ENCODE measurements at places on chromosomes 1 and 21. TPM values are rescaled to one million over a fixed set of nuclear protein-coding genes. Genes with fewer than 3 reads are reported as not detected.
A peak's percentile ranks its signal among the peaks of the same experiment; 100 is the strongest.

GRCh38 chr1:75133750-75134646, at the start of gene LHX8:
Gene LHX8, plus strand, starts transcription at chr1:75134388. Its CDS starts 2,227 bp downstream, at chr1:75136615.
- H3K27me3 ChIP-seq = no peaks in the 10 kb centered on the region
- no peaks in the 10 kb centered on the region for H3K4me1 ChIP-seq
- H3K4me3 ChIP-seq = no peak within 1 kb of the TSS
- H3K36me3 ChIP-seq = no peaks in the 10 kb centered on the region
- no peak for DNase-seq

DNA sequence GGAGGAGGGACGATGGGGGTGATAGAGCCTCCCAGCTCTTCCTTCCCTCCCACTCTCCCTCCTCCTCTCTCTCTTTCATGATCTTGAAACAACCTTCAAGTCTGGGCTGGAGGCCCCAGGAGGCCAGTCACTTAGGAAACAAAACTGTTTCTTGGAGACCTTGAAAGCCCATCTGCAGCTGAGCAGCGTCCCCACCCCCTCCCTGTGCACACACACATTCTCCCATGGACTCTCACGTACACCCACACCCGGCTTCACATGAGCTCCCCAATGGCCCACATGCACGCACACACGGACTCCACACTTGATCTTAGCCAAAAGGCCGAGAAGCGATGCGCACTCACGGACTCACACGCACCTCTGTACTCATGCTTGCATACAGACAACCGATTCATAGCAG, 3.2 kb upstream of the ATP1A2 start:
- no peaks in the 10 kb centered on the region for H3K36me3 ChIP-seq
- no peak for DNase-seq
- peaks cover 12% of the 10 kb centered on the region for H3K4me1 ChIP-seq
- no peak overlapping the region for H3K27ac ChIP-seq
- no peak overlapping the region for H3K4me3 ChIP-seq

DNA sequence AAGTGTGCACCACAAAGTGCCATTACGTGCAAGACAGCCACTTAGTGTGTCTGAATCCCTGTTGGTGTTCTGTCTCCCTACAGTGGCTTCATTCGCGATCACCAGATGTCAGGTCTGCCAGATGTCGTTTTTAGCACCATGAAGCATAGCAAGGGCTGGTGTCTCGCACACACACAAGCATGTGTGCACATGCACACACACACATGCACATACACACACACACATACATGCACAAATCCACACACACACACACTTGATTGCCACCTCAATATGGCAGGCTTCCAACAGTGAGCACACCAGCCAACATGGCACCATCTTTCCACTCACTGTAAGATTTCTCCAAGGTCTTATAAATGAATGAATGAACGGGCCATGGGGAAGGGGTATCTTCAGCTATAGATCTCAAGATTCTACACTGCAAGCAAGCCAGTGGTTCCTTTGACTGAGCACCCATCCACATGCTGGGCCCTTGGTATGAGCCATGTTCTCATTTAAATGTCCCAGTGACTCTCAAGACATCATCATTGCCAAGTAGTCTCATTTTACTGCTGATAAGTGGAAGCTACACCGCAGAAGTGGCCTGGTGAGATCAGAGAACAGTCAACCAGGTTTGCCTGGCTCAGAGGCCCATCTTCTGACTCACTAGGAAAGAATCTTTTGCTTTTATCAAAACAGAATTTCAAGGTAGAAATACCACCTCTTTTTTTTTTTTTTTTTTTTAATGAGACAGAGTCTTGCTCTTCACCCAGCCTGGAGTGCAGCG, 84.9 kb downstream of the SIM2 start:
- H3K27ac ChIP-seq = no peak overlapping the region
- no peak overlapping the region for H3K4me3 ChIP-seq
- H3K36me3 ChIP-seq = no peaks in the 10 kb centered on the region
- no peaks in the 10 kb centered on the region for H3K27me3 ChIP-seq
- DNase-seq = peak; percentile 25

GRCh38 chr1:59316497-59317128, 19.7 kb downstream of the FGGY start:
- H3K4me1 ChIP-seq = peaks cover 19% of the 10 kb centered on the region
- no peak overlapping the region for H3K4me3 ChIP-seq
- no peaks in the 10 kb centered on the region for H3K27me3 ChIP-seq

DNA sequence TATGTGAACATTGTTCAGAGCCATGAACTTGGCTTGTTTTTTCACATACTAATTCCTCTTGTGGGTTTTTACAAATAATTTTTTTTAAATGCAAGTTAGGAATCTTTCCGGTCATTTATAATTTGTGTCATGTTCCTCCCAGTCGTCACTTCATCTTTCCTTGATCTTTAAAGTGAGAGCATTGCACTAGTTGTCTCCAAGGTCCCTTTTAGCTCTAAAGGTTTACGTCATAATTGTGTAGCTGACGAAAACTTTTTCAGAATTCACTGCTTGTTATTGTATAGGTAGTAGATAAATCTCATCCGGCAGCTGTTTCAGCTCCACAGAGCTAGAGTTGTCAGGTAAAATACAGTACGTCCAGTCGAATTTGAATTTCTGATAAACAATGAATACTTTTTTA, 33.6 kb downstream of the SOAT1 start:
- no peak for DNase-seq
- no peaks in the 10 kb centered on the region for H3K27me3 ChIP-seq
- H3K4me1 ChIP-seq = peaks cover 9% of the 10 kb centered on the region
- no peak overlapping the region for H3K27ac ChIP-seq

GRCh38 chr1:93235261-93235660, 54.7 kb downstream of the CCDC18 start:
- no peak overlapping the region for H3K4me3 ChIP-seq
- no peak for DNase-seq
- no peaks in the 10 kb centered on the region for H3K4me1 ChIP-seq
- no peaks in the 10 kb centered on the region for H3K27me3 ChIP-seq
- no peak overlapping the region for H3K27ac ChIP-seq

DNA sequence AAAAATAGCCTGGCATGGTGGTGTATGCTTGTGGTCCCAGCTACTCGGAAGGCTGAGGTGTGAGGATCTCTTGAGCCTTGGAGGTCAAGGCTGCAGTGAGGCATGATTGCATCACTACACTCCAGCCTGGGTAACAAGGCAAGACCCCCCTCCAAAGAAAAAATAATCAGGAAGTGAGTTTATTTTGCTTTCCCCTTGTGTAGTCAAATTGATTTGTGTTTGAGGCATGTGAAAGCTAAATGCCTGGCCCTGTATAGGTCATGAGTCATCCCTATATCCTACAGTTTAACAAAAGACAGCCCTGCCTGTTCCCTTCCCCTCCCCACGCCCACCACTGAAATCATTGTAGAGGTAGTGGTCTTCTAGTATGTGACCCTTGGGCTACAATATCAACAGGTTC, 241.4 kb upstream of the JUN start:
- H3K4me3 ChIP-seq = no peak overlapping the region
- H3K27me3 ChIP-seq = no peaks in the 10 kb centered on the region
- no peak overlapping the region for H3K27ac ChIP-seq
- peaks cover 12% of the 10 kb centered on the region for H3K4me1 ChIP-seq
- no peak for DNase-seq
- no peaks in the 10 kb centered on the region for H3K36me3 ChIP-seq

DNA sequence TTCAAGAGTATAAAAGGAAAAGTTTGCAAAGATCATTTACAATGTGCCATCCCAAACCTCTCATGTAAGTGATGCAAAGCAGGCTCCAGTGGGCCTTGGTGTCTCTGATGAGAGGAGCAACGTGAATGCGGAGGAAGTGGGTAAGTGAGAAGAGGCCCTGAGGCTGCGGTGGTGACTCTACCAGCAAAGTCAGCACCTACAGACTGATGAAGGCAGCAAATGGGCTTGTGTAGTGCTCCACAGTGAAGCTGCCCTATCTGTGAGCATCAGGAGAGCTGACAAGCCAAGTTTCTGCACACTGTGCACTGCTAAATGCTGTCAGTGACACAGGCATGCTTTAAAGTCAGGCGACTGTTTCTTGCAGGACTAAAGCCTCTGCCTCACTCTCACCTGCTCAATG, 15.6 kb upstream of the RAP1A start:
- no peak overlapping the region for H3K27ac ChIP-seq
- no peaks in the 10 kb centered on the region for H3K4me1 ChIP-seq
- no peak for DNase-seq
- H3K4me3 ChIP-seq = no peak overlapping the region
- no peaks in the 10 kb centered on the region for H3K27me3 ChIP-seq

GRCh38 chr1:21935891-21936365, 1.2 kb downstream of the HSPG2 start:
- peaks cover 55% of the 10 kb centered on the region for H3K4me1 ChIP-seq
- H3K36me3 ChIP-seq = peaks cover 3% of the 10 kb centered on the region
- DNase-seq = no peak

DNA sequence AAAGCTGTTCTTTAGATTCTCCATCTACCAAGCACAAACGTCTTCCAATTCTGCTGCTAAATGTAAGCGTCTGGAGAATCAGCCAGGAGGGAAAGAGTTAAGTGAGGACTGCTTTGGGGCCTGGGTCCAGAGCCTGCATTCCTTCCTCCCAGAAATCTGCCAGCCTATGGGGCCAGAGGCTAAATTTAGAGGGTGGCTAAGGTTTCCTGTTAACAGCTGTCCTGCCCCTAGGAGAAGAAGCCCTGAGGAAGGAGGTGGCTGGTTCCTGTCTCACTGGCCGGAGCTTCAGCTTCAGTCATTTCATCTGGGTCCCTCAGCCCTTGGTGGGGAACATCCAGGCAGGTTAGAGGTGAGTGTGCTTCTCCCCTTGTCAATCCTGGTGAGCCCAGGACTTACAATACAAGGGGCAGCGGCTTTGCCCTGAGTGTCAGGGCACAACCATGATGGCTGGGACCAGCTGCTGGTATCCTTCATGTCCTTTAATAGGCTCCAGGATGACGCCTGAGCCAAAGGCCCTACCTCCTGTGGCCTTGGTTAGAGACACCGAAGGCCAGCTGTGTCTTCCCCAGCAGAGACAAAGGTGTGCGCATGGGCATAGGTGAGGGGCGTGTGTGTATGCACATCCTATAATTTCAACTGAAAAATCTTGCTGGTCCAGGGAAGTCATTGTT, at the start of gene STYXL2:
Gene STYXL2, plus strand, starts transcription at position 230 of the 671 bp plus-strand sequence. CDS start 775 bp downstream, outside the sequence.
- H3K36me3 ChIP-seq = no peaks in the 10 kb centered on the region
- H3K4me3 ChIP-seq = no peak within 1 kb of the TSS
- no peak for DNase-seq

DNA sequence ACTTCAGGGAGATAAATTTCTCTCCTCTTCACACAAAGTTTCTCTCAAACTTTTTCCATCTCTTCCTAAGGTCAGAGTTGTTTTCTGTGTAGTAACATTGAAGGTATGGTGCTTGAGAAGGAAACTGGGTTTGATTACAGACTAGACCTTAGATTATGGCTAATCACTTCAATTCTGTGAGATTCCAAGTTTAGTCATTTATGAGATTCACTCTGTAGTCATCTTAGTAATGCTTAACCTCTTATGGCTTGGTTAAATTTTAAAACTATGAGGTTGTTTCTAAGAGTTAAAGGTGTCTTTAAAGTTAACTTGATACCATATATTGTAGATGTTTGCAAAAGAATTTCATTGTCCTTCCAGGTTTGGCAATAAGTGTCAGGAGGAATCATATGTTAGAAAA, 1092.2 kb downstream of the KCNT2 start:
- H3K27ac ChIP-seq = no peak overlapping the region
- no peaks in the 10 kb centered on the region for H3K27me3 ChIP-seq
- no peak for DNase-seq
- H3K36me3 ChIP-seq = no peaks in the 10 kb centered on the region
- H3K4me1 ChIP-seq = no peaks in the 10 kb centered on the region

DNA sequence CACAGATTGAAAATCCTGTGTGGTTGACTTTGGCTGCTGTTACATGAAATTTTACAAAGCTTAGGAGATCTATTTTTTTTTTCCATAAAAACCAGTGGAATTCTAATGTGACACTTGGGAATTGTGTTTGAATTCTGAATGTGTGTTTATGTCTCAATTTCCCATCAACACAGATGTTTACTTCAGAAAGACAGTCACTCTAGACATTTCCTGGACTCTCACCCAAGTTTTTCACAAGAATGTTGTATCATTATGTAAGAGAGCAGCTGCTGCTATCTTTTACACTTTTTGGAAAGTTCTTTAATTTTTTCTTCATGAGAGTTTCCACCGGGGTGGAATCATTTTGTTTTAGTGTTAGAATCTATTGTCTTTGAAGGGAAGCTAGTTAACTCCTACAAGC, 210.1 kb downstream of the GIPC2 start:
- H3K27me3 ChIP-seq = no peaks in the 10 kb centered on the region
- H3K4me3 ChIP-seq = no peak overlapping the region
- H3K36me3 ChIP-seq = no peaks in the 10 kb centered on the region
- no peak for DNase-seq

- no peaks in the 10 kb centered on the region for H3K27me3 ChIP-seq
- peak; percentile 65 for DNase-seq
- no peak within 1 kb of the TSS for H3K27ac ChIP-seq
- no peaks in the 10 kb centered on the region for H3K36me3 ChIP-seq
Measured at GRCh38 chr1:211133836-211134669, at the start of gene KCNH1. Gene KCNH1, minus strand, starts transcription at chr1:211134148. Its CDS starts 203 bp downstream, at chr1:211133945.

DNA sequence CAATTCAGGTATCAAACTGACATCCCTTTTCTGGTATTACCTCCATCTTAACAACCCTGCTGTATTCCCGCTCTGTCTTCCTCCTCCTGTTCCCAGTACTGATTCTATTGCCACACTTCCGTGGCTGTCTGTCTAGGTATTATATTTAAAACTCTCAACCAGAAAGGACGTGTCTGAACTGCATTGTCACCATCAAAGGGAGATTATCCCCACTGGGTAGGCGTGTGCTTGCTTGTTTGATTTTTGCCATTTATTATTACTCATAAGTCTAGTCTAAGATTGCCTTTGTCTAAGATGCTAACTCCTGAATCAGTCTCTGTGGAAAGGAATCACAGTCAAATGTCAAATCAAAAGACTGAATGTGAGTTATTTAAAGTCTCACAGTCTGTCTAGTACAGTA, 650.1 kb downstream of the KCNT2 start:
- no peaks in the 10 kb centered on the region for H3K27me3 ChIP-seq
- no peaks in the 10 kb centered on the region for H3K4me1 ChIP-seq
- H3K36me3 ChIP-seq = no peaks in the 10 kb centered on the region
- H3K27ac ChIP-seq = no peak overlapping the region
- H3K4me3 ChIP-seq = no peak overlapping the region

DNA sequence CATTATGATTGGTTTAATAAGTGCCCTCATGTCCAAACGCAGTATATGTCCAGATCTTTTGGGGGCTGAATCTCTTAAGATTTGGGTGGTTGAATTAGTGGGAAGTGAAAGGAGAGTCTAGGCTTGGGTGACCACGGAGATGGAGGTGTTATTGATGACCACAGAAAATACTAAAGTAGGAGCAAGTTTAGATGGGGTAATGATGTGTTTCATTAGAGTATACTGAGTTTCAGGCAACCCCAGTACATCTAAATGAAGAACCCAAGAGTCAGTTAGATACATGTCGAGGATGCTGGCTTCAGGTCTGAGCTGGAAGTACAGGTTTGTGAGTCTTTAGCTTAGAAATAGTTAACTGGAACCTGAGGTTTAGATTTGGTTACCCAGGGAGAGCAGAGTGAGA, 6.5 kb upstream of the ZZZ3 start:
- DNase-seq = no peak
- no peak overlapping the region for H3K27ac ChIP-seq
- H3K4me1 ChIP-seq = no peaks in the 10 kb centered on the region
- no peaks in the 10 kb centered on the region for H3K27me3 ChIP-seq

- no peaks in the 10 kb centered on the region for H3K4me1 ChIP-seq
- H3K36me3 ChIP-seq = no peaks in the 10 kb centered on the region
- H3K4me3 ChIP-seq = no peak overlapping the region
- no peaks in the 10 kb centered on the region for H3K27me3 ChIP-seq
- no peak overlapping the region for H3K27ac ChIP-seq
Measured at GRCh38 chr1:182175361-182175931, 113.9 kb upstream of the ZNF648 start.

The SLC25A44 gene
- total RNA-seq = 29.3 TPM

The PRAMEF14 gene
- not detected for total RNA-seq

The RPE65 gene
- total RNA-seq = not detected

The KIF2C gene
- total RNA-seq = 63.2 TPM

The ARHGAP29 gene
- 31.4 TPM for total RNA-seq

The S100A14 gene
- total RNA-seq = 624 TPM

The MYOC gene
- not detected for total RNA-seq

Data from Caco-2 (cell line).